NCI-H1417 (cell line): ENCODE measurements at places on chromosomes 3 and 15.

- no peak for DNase-seq
Observed at GRCh38 chr3:39121621-39122020, 14.1 kb downstream of the TTC21A start.

DNA sequence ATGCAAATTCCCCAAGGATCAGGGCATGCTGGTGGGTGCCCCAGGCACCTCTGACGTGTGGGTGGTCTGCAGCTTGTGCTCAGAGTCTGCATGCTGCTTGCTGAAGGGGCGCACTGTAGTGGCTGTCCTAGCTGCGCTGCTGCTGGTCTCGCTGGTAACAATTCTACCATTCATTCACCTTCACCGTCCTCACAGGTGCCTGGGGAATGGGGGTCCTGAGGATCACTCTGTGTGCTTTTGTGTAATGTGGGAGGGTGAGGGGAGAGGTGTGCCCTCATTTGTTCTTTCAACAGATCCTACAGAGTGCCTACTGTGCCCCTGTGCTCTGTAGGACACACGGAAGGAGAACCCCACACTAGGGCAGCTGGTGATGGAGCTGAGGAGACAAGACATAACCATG, 2.1 kb upstream of the ITGA11 start:
- no peak for DNase-seq

GRCh38 chr3:55691141-55691540, 204.0 kb upstream of the WNT5A start:
- peak; percentile 24 for DNase-seq

DNA sequence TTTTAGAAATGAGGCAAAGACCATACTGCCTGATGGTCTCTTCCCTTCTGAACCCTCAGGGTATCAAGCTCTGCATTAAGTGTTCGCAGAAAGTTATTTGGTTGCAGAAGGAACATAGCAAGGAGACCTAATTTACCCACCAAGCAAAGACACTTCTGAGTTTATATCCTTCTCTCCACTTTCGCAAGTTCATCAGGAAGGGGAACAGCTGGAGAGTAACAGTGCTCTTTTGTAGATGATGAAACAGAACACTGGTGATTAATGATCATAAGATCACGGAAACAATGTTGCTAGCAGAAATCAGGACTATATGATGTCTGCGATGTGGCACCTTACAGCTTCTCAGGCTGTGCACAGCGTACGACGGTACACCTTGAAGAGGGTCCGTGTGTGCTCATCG, 62.1 kb downstream of the NCEH1 start:
- no peak for DNase-seq

- DNase-seq = no peak
Observed at GRCh38 chr3:22399566-22399965, 648.6 kb upstream of the ZNF385D start.

DNA sequence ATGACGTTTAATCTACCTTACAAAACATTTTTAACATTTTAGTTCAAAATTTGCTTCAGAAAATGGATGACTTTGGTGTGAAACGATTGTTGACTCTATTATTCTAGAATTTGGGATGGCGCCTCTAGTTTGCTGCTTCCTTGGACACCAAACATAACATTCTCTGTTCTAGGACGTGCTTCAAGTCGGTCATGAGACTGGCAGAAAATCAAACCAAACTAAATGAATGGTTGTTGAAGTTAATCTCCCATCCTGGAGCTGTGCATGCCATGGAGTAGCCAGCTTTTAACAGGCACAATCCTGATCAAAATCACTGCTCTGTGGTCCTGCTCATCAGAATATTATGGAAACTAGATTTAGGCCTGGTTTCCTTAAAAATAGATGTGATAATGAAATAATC, 9.6 kb upstream of the LRRFIP2 start:
- no peak for DNase-seq

DNA sequence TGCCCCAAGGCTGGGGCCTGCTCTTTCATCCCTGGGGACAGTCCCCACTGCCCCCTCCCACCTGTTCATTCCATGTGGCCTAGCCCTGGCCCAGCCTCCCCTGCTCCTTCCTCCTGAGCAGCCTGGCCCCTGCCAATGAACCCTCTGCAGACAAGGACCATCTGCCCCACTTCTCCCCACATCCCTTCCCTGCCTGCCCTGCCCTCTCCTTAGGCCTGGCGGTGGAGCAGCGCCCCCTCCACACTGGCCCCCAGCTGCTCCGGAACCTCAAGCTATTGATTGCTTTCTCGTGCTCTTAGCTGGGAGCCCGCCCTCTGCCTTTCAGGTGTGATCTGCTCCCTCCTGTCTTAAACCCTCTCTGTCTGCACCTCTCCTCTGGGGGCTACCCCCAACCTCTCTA, 8.0 kb downstream of the PLXNA1 start:
- no peak for DNase-seq

- DNase-seq = peak; percentile 97
Observed at GRCh38 chr3:194184265-194184751, 48.4 kb downstream of the HES1 start.

DNA sequence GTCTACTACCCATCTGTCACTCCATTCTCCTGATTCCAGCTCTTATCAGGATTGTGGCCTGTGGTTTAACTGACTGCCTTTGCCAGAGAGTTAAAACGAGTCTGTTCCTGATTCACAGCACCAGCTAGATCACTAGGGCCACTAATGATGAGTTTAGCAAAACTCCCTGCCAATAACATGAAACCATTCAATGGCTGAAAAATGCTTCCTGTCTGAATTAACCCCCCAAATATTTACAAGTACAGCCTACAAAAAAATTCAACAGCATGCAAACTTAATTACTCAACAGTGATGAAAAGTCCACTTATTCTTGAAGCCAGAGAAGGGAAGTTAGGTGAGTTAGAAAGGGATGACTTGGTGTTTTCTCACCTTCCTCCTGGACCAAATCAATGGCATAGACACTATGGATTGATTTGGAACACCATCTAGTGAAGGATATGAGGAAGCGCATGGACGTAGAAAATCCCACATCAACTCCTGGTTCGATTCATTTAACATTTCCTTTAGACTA, 141.4 kb downstream of the TGFBR2 start:
- DNase-seq = no peak

- DNase-seq = no peak
Observed at GRCh38 chr3:27049792-27050191, 319.4 kb downstream of the NEK10 start.

DNA sequence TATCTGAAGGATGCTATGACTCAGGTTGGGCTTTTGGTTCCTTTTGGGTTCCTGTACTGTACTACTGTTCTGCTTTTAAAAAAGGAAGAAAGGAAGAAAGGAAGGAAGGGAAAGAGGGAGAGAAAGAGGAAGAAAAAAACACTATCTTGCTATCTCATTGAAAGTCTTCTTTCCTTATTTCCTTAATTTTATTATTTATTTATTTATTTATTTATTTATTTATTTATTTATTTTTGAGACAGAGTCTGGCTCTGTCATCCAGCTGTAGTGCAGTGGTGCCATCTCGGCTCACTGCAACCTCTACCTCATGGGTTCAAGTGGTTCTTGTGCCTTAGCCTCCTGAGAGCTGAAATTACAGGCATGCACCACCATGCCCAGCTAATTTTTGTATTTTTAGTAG, 198.9 kb upstream of the SOX2 start:
- DNase-seq = no peak

- no peak for DNase-seq
Observed at GRCh38 chr15:58451826-58452225, 20.0 kb downstream of the LIPC start.

DNA sequence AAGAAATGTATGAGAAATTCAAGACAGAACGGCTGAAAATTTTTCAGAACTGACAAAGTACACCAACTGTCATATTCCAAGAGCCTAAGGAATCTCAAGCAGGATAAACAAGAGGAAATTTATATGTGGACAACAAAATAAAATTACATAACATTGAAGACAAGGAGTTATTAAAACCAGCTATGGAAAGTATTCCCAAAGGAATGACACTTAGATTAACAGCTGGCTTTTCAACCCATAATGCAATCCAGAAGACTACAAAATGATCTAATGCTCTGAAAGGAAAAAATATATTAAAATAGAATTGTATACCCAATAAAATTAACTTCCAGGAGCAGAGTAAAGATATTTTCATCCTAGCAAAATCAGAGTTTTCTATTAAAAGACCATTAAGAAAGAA, 132.2 kb upstream of the BNIP2 start:
- DNase-seq = no peak

GRCh38 chr3:107128946-107129345, 248.3 kb upstream of the CCDC54 start:
- no peak for DNase-seq

DNA sequence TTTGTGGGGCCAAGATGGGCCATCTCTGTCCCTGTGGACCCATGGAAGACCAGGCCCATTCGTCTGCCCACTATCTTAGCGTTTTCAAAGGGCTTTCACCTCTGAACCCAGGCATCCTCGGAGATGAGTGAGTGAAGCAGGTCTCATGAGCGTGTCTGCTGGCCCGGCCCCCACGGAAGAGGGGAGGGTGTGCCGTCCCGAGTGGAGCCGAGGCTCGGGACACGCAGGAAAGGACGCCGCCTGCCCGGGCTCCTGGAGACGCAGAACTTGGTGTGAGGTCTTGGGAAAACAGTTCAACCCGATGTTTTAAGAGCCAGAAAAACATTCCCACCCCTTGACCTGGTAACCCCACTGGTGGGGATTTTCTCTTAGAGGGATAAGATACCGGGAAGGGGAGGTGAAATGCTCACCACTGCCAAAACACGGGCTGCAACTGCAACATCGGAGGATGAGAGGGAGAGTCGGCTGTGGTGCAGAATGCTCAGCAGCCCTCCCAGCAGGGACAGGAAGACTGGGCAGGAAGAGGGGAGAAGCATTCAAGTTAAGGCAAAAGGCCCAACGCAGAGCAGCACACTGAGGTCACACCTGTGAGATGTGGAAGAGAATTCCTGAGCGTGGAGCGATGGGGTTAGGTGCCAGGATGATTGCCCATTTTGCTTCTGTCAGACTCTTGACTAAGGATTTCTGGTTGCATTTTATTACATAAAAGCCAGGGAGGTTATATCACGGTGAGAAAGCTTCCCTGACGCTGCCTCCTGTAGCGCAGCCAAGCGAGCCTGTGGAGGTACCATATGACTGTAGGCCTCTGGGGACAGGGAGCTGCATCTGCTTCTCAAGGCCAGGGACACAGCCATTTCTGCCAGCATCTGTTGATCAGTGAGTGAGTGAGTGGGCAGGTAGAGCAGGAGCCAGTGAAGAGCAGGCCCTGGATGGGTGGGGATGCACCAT, 14.1 kb upstream of the STAB1 start:
- DNase-seq = no peak

DNA sequence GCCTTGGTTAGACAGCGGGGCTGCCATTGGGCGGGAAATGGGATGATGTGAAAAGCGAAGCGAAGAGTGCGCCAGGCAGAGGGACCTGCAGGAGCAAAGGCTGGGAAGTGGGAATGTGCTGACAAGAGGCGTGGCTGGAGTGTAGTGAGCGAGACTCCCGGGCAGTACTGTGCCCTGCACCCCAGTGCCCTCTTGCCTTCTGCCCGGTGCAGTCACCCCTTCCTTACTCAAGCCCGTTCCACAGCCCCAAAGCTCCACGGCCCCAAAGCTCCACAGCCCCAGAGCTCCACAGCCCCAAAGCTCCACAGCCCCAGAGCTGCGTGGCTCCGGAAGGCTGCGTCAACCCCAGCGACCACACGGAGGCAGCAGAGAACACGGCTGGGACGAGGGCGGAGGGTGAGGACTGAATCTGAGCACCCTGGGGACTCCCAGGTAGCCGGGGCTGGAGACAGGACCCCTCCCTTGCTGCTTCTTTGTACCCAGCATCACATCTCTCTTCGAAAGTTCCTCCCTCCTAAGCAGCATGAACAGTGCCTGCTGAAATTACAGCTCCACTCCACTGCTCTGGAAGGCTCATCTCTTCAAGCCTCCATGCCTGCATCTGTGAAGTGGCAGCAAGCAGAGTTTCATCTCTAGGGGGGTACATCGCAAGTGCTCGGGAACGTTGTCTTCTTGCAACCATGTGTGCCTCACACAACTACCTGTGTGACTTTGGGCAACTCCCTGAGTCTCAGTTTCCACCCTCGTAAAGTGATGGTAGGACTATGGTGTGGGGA, 108.9 kb downstream of the FBLN2 start:
- DNase-seq = peak; percentile 23
